ENCODE measurements at places on chromosomes 11 and 22.

- DNase-seq, result no peak
These were observed 663 bp upstream of the LARGE2 start for GRCh38 chr11:45921561-45922424.

DNA sequence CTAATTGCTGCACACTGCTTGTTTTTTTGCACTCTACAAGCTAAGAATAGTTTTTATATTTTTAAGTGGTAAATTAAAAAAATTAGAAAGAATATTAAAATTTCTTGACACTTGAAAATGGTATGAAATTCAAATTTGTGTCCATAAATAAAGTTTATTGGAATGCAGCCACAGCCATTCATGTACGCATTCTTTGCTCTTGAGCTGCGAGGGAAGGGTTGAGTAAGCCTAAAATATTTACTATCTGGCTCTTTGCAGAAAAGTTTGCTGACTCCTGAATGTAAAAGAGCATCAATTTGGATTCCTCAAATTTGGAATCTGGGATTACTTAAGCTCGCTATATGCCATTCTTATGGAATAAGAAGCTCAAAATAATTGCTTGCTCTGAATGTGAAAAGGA, 3.4 kb upstream of the ADAMTS8 start:
- no peak for DNase-seq

- no peak for DNase-seq
These were observed 20.1 kb upstream of the NNMT start for GRCh38 chr11:114276077-114276476.

GRCh38 chr11:12270215-12270797, 107.1 kb upstream of the PARVA start:
- DNase-seq, result no peak

GRCh38 chr22:42101199-42101598, 10.6 kb upstream of the NDUFA6 start:
- no peak for DNase-seq

- DNase-seq, result no peak
These were observed 59.7 kb upstream of the CYP2D6 start for GRCh38 chr22:42190274-42190673.

- DNase-seq, result no peak
These were observed 2.7 kb downstream of the DRD2 start for GRCh38 chr11:113472471-113472870.

DNA sequence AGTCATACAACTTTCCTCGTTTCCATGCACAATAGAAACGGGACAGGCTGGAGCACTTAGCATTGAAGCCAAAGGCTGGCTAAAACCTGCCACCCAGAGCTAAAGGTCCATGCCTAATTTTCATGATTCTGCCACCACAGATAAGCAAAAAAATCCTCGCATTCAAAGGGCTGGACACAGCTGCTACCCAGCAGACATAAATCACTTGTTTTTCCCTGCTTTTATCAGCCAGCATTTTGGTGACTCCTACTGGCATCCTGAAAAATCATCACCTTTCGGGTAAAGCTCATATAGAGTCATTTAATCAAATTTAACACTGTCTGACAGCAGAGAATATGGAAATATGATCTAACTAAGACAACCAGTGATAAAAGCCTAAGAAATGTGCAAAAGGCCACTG, 37.9 kb downstream of the ALG9 start:
- DNase-seq, result no peak

GRCh38 chr11:27230192-27230572, 132.8 kb downstream of the CCDC34 start:
- no peak for DNase-seq

DNA sequence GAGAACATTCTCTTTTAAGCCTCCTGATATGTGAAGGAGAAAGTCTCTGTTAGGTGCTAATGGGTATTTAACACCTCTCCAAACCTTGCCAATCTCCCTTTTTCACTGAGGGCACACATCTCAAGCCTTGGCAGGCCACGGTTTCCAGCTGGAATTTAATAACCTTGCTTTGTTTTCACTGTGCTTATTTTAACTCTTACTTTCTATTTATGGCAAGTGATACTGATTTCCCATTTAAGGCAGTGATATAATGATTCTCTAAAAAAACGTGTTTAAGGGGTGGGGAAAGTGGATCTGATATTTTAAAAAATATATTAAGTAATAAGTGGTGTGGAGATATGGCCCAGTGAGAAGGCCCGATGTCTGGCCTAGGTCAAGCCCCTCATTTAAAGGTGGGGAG, 1.1 kb upstream of the RASD2 start:
- no peak for DNase-seq

DNA sequence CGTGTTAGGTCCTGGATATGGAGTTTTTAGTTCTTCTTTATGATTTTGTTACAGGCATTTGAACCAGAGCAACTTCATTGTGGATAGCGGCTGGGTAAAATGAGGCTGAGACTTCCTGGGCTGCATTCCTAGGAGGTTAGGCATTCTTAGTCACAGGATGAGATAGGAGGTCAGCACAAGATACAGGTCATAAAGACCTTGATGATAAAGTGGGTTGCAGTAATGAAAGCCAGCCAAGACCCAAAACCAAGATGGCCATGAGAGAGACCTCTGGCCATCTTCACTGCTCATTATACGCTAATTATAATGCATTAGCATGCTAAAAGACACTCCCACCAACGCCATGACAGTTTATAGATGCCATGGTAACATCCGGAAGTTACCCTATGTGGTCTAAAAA, 23.4 kb upstream of the CLMP start:
- no peak for DNase-seq

GRCh38 chr11:119474682-119475596, 52.0 kb upstream of the THY1 start:
- DNase-seq, result peak; percentile 25

GRCh38 chr11:35116762-35117640, 22.0 kb upstream of the CD44 start:
- DNase-seq, result no peak

- DNase-seq, result peak; percentile 96
These were observed at the start of gene DGCR6L for GRCh38 chr22:20319745-20320658. DGCR6L (minus strand) TSS chr22:20320060; CDS start chr22:20319988, 72 bp downstream.

GRCh38 chr11:85774256-85775101, 36.5 kb downstream of the SYTL2 start:
- no peak for DNase-seq

- DNase-seq, result no peak
These were observed 1.9 kb upstream of the ARHGEF12 start for GRCh38 chr11:120334332-120334731.

DNA sequence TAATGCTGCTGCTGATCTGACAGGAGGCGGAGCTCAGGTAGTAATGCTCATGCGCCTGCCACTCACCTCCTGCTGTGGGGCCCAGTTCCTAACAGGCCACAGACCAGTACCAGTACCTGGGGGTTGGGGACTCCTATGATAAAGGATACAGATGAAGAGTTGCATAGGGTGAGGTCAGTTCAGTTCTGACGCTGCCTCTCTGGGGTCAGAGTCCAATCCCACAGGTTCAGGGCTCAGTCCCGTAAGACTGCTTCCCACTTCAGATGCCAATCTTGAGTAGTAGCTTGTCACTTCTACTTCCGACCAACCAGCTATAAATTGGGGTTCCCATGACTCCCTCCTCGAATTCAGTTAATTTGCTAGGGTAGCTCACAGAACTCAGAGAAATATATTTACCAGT, 8.6 kb downstream of the ASRGL1 start:
- no peak for DNase-seq

DNA sequence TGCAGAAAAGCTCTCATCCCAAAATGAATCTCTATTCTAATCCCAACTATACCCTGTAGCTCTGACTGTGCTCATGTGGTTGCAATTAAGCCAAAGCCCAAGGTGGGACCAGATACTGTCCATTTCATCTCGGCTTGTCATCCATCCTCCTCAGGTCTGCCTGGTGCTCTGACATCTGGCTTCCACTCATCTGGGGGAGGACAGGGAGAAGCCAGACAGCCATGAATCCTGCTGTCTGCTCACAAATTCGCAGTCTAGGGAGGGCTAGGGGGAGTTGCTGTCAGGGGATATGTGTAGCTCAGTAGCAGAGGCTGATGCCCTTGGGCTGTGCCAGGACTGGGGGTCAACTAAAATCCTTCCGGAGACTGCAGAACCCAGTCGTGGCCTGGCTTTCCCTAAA, 167.1 kb downstream of the ETS1 start:
- DNase-seq, result no peak

DNA sequence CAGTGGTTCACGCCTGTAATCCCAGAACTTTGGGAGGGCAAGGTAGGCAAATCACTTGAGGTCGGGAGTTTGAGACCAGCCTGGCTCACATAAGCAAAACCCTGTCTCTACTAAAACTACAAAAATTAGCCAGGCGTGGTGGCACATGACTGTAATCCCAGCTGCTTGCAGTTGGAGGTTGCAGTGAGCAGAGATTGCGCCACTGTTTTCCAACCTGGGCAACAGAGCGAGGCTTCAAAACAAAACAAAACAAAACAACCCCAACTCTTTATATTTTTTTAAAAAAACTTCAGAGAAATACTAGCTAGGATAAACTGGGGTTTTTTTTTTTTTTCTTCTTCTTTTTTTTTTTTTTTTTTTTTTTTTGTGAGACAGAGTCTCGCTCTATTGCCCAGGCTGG, 31.8 kb upstream of the RAPSN start:
- no peak for DNase-seq

- DNase-seq, result no peak
These were observed 839 bp downstream of the STX5 start for GRCh38 chr11:62830904-62831519.

- DNase-seq, result no peak
These were observed 5.3 kb downstream of the PLEKHB1 start for GRCh38 chr11:73651661-73652045.

- DNase-seq, result no peak
These were observed 167.4 kb upstream of the NTM start for GRCh38 chr11:131203040-131203439.

DNA sequence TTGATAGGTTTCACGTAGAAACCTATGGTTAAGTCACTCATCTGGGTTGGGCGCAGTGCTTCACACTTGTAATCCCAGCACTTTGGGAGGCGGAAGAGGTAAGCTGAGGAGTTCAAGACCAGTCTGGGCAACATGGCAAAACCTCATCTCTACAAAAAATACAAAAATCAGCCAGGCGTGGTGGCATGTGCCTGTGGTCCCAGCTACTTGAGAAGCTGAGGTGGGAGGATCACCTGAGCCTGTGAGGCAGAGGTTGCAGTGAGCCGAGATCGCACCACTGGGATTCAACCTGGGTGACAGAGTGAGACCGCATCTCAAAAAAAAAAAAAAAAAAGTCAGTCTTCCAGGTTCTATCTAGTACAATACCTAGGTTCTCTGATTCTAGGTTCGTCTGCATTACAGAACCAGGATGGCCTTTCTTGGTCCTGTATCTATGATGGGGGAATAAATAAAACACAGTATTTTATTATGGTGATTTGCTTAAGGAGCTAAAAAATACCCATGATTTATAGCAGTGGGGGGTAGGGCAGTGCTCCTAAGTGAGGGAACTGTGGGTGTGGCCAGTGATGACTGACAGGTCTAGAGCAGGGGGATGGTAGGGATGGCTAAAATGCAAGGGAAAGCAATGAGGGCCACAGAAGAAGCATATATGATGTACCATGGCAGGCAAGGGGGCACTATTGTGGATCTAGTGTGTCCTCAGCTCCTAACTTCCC, 65.5 kb upstream of the NUP160 start:
- no peak for DNase-seq

DNA sequence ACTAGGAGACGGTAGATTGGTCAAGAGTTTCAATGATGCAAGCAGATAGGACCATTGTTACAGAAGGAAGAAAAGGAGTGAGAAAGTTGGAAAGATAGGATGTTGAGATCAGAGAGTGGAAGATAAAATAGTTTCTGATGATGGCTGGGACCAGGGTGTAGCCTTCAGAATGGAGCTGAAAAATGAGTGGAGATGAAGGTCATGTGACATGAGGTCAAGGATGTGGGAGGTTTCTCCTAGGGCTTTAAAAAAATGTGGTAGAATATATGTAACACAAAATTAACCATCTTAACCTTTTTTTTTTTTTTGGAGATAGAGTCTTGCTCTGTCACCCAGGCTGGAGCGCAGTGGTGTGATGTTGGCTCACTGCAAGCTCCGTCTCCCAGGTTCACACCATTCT, 18.3 kb upstream of the PEX26 start:
- DNase-seq, result no peak

- no peak for DNase-seq
These were observed 380.9 kb downstream of the LARGE1 start for GRCh38 chr22:33539202-33539901.

- DNase-seq, result no peak
These were observed 397.7 kb downstream of the AASDHPPT start for GRCh38 chr11:106475181-106475580.

DNA sequence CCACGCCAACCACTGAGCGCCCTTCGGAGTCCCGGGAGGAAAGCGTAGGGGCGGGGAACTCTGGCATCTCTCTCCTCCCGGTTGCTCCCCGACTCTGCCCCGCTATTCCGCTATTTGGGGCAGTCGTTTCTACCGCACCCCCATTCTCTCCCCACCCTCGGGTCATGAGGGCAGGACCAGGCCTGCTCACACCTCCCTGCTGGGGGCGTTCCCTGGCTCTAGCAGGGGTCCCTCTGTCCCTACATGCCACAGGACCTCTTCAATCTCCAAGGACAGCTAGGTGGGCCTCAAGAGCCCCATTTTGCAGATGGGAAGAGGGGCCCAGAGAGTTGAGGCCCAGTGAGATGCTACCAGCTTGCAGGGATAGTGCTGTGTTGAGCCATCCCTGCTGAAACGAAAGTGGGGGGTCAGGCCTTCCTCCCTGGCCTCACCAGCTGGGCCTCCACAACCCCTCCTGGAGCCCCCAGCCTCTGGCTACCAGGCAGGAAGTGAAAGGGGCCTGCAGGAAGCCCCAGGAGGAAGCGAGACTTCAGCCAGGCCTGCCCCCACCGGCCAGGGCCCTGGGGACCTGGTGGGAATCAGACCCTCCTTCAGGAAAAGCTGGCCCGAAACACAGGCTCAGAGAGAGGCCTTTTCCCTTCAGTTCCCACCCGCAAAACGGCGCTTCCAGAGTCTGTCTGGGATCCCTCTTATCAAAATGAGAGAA, 5.5 kb upstream of the SHISA8 start:
- DNase-seq, result no peak

DNA sequence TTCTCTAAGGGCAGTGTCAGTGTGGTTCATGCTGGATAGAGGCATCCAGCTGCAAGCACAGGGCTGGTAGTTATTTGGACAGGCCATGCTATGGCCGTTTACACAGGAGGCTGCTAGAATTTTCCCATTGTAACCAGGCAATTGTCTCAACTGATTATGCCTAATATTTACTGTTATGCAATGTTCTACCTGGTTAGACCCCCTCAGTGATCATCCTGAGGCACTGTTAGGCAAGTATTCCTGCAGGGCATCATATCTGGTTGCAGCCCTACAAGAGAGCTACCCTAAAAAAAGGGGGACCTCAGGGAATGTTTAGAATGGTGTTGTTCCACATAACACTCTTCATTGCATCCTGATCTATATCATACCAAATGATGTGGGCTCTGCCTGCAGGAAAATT, 1124.6 kb downstream of the JRKL start:
- DNase-seq, result no peak

GRCh38 chr22:48444320-48445112, 1383.2 kb downstream of the BRD1 start:
- no peak for DNase-seq

DNA sequence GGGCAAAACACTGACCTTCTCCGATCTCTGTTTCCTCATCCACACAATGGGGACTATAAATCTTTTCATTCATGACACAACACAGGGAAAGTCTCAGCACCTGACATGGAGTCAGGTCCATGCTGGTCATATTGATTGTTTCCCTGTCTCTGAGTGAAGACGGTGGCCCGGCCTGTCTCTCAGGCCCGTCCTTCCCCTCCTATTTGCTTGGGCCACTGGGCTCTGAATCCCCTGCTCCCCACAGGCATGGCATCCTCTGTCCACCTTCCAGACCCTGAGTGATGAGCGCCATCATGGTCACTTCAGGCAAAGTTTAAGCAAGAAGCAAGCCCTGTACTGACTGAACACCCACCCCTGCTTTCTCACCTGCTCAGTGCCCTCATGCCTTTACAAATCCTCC, 113.3 kb upstream of the ALX4 start:
- DNase-seq, result no peak

Data from T-helper 9 cell (primary cell).